Brain (organoid and tissue), 16 donors: ENCODE measurements at places on chromosomes 6 and 20.

DNA sequence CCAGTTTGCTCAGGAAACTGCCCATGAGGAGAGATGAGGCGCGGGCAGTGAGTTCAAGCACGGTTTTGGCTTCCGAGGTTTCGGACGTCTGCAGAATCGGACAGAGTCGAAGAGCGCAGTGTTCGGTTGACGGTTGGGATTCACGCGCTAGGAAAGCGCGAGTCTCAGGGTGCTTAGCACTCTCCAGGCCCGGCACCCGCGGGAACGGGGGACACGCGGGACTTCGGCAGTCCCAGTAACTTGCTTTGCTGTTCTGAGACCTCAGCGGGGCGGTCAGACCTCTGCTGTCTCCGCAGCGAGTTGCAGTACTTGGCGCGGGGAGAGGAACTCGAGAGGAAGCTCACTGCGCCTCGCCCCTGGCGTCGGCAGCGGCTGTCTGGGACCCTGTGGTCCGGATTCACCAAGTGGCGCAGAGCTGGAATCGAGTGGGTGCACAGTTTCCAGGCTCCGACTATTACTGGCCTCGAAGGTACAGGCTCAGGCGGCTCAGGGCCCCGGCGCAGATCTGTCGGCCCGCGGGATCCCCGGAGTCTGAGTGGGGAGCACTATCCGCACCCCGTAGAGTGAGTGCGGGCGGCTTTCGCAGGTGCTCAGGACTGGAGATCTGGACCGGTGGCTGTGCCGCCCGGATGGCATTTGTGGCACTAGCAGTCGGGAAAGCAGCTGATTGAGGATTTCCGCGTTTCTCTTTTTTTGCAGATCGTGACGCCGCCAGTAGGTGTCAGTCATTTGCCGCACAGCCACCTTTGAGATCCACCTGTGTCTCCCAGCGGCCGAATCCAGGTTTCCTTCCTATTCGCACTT lies at the start of gene POM121L2:
TSS of gene POM121L2 (minus strand) at position 128 of the 804 bp plus-strand sequence. CDS start at position 25, 103 bp downstream.
- peak; percentile 88 for DNase-seq

DNA sequence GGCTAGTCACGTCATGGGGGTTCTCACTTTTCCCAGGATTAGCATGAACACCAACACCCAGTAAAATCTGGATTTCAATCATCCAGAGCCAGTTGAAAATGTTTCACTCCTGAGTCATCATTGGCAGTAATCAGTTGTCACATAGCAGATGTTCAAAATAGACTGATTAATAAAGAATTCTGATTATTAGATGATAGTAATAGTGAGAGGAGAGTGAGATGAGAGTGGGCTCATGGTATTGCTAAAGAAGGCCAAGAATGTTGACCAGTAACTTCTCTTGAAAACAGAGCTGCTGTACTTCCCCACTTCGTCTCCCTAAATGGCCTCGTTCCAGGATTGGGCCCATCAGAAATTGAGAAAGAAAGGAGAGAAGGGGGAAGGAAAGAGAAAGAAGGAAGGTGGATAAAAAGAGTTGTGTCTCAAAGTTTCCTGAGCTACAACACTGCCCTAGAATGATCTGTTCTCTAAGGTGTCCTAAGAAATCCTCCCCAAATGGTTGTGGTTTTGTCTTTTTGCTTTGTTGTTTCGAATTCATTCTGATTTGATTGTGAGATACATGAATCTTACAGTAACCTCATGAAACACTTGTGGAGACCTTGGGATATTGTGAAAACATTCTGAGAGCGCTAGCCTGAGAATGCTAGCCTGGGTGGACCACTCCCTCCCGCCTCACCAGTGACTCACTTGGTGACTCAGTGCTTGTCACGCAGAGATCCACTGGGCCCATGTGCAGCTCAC lies 502.2 kb upstream of the JARID2 start:
- no peak for DNase-seq

GRCh38 chr6:117352466-117353081 lies 73.2 kb downstream of the ROS1 start:
- DNase-seq: peak; percentile 35

GRCh38 chr6:106451439-106451838 lies 90.9 kb downstream of the CRYBG1 start:
- DNase-seq: no peak

- DNase-seq: no peak
Measured at GRCh38 chr6:5279891-5280338, 18.6 kb downstream of the FARS2 start.

DNA sequence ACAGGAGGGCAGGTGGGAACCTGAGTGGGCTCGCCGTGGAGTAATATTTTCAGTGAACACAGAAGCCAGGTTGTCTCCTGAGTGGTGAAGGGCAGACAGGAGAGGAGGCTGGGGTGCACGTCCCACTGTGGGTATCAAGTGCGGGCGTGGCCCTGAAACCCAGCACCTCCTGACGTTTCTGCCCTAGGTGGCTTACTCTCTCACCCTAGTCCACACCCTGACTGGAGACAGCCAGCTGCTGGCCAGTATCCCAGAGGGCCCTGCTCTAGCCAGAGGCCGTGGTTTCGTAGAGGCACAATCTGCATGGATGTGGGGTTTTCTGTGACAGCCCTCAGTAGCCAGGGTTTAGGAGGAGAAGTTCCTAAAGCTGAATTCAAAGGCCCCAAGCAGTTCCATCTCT lies 86.7 kb downstream of the TRERF1 start:
- DNase-seq: no peak

DNA sequence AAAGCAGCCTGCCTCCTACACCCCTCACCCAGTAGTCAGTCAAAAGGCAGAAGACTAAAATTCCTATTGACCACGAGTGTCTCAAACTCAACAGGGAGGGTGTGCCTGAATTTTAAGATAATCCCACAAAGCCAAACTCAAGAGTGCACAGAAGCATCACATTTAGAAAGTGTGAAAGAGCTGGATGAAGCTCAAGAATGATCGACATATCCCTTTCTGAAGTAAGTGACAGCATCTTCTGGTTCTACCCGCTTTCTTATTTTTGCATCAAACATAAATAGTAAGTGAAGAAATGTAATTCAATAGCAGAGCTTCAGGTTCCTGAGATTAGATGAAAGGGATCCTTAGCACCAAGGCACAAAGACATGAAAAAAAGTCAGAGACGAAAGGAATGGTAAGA lies 64.5 kb upstream of the BACH2 start:
- no peak for DNase-seq
